EL (cell line): ENCODE measurements at places on chromosomes 16 and 17.

GRCh38 chr17:77724876-77725615 lies 233.5 kb upstream of the TNRC6C start:
- DNase-seq: no peak

DNA sequence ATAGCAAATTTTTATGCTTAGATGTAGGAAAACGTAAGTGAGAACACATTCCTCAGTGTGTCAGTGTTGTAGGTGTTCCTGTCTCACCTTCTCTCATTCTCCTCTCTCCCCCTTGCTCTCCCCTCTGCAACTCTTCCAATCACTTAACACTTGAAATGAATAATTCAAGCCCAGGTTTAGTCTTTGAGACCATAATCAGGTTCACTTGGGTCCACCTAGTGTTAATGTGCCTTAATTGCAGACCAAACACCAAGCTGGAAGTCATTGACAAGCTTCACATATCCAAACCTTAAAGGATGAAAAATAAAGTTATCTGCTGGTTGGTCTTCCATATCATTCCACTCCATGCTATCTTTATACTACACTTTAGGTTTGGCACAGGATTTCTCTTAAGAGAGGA lies 37.0 kb downstream of the STXBP4 start:
- DNase-seq: peak; percentile 19

- DNase-seq: no peak
These were observed 39.2 kb downstream of the KSR1 start for GRCh38 chr17:27495460-27495859.

DNA sequence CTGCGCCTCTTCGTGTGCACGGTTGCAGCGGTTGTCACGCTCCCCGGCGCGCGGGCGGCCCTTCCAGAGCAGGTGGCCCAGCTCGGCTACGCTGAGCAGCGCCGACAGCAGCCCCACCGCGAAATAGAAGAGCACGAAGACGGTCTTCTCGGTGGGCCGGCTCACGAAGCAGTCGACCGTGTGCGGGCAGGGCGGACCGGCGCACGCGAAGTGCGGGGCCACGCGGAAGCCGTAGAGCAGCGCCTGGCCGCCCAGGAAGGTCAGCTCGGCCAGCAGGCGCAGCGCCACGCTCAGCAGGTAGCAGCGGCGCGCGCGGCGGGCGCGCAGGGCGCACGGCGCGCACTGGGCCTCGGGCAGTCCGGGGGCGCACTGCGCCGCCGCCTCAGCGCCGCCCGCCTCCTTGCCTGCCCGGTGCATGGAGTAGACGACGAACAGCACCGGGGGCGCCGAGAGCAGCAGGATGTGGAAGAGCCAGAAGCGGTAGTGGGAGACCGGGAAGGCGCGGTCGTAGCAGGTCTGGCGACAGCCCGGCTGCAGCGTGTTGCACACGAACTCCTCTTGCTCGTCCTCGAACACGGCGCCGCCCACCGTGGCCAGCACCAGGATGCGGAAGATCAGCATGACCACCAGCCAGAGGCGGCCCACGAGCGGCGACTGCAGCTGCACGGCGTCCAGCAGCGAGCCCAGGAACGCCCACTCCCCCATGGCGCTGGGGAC lies 1.3 kb downstream of the GJD3 start:
- peak; percentile 52 for DNase-seq
